SHP77 (cell line): ENCODE measurements at places on chromosomes 2 and 18.

DNA sequence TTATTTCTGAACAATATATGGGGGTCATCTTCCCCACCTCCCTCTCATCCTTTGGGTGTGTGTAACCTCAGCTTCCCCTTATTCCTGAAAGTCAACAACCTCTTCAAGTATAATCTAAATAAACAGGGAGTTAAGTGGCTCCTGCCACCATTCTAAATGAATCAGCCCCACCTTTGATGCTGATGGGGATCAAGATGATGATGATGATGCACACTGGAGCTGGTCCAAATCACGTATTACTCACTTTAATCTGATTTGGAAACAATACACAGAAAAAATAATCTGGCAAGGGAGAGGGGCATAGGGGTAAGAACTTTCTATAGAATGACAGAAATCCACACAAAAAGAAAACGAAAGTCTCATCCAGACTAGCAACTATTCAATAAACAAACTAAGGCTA, 7.1 kb downstream of the ACVR1 start:
- DNase-seq: no peak

- DNase-seq: no peak
Measured at GRCh38 chr18:57587098-57587661, 678 bp upstream of the FECH start.

GRCh38 chr2:45724335-45724734, 72.9 kb downstream of the PRKCE start:
- no peak for DNase-seq

DNA sequence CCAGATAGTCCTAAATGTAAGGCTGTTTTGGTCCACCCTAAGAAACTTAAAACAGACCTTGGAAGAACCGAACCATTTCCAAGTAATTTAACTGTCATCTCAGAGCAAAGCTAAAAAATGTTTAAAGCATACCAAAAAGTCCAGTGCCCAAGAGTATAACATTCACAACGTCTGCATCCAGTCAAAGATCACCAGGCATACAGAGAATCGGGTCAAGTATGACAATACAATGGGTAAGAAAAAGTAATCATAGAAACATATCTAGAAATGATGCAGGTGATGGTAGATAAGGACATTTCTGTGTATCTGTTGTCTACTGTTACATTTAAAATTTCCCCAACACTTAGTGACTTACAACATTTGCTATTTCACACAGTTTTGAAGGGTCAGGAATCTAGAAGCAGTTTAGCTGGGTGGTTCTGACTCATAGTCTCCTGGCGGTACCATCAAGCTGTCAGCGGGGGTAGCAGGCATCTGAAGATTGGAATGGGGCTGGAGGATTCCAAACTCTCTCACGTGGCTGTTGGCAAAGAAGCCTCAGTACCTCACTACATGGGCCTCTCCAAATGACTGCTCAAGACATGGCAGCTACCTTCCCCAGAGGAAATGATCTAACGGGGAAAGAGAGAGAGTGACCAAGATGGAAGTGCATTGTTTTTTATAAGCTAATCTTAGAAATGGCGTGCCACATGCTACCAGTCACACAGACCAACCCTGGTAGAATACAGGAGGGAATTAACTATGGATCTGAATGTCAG, 36.6 kb upstream of the DYNC2LI1 start:
- no peak for DNase-seq

DNA sequence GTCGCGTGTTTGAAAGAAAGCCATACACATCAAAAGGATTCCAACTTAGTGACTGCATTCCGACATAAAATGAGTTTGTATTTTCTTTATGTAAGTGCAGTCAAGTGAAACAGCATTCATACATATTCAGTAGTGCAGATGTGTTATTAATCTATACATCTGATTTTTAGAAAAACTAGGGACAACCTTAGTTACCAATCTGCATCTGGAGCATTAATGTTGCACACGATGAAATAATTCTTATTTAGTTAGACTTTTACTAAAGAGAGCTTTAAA, 1.9 kb downstream of the GORASP2 start:
- no peak for DNase-seq

- peak; percentile 9 for DNase-seq
Measured at GRCh38 chr2:183079139-183079775, 710 bp downstream of the DUSP19 start.

DNA sequence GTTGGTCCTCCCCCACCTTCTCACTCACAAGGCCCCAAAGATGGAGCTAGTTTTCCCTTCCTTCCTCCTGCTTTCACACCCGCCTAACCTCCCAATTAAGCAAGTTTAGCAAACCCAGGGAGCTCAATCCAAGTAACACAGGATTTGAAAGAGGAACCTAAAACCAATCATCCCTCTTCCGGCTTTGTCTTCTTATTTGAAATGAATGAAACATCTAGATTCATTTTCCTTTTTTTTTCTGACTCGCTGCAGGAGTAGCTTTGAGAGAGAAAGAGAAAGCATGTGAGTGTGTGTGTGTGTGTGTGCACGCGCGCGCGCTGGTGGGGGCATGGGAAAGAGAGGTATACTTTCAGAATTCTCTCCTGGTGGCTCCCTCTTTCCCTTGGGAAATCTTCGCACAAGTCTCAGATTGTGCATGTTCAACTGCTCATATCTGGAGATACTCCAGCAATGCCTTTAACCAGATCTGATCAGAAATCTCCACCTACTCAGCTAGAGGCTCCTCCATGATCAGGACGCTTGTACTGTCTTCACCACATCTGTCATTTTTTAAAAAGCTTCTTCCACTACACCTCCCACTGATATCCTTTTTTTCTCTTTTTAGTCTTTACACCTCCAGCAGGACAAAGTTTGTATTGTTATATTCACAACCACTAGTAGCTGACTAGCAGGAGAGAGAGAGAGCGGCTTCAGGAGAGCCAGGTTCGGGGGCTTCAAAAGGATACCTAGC, 1.7 kb downstream of the SLC8A1 start:
- no peak for DNase-seq

- no peak for DNase-seq
Measured at GRCh38 chr2:150624001-150624401, 136.5 kb upstream of the RND3 start.

DNA sequence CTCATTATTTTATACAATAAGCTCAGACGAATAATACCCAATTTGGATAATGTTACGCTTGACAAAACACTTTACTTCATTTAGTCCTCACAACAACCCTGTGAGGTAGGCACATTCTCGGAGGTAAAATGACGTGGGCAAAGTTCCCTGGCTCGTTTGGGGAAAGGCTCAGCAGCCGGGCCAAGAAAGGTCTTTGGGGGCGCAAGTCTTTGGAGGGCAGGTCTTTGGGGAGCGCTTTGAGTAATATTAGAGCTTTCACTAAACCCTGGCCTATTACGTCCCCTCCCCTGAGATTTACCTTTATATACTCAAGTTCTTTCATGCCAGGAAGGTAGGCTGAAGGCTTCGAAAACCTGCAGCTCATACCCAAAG, 427 bp downstream of the RBKS start:
- DNase-seq: no peak

GRCh38 chr2:128306081-128306930, 12.4 kb downstream of the HS6ST1 start:
- DNase-seq: peak; percentile 93

GRCh38 chr2:199851501-199851810, 464 bp upstream of the FTCDNL1 start:
- no peak for DNase-seq

DNA sequence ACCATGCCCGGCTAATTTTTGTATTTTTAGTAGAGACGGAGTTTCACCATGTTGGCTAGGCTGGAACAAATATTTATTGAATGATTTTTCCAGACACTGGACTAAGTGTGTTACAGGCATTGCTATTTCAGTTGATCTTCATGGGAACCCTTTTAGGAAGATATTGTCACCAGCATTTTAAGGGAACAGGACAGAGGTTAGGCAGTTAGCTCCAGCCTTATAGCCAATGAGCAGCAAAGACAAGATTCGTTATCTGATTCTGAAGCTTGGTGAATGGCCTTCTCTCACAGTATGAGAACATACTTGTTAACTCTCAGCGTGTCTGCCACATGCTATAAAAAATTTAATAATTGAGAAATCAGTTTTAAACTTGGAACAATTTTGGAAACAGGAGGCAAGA, 73.4 kb downstream of the SOCS6 start:
- no peak for DNase-seq

DNA sequence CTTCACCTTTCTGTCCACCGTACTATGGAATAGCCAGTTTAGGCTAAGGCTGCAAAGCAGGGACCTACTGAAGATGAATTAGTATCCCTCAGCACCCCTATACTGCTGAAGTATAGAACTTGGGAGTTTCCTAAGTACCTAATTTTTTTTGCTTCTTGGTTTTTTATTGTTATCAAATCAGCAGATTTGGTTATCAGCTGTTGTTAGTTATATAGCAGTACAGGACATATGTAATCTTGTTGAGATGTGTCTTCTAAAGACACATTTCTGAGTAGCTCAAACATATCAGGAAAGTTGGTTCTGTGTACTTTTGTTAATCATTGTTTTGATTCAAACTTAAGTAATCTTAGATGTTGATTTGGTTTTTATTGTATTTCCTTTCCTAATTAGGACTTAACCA, 5.2 kb downstream of the MYL12A start:
- no peak for DNase-seq

DNA sequence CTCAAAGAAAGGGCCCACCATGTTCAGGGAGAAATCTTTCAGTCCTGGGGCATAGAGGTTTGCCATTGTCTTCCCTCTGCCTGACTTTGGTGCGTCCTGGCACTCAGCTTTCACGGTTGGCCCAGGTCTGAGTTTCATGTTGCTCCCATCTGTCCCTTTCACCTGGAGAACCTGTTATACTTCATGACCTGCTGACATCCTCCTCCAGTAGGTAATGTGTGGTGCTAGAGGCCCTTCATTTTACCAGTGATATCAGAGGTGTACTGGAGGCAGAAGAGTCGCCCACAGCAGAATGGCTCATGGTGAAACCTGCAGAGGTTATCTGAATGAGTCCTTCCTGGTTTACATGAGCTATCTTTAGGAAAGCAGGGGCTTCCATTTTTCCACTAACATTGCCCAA, 128.8 kb upstream of the DLX2 start:
- no peak for DNase-seq

DNA sequence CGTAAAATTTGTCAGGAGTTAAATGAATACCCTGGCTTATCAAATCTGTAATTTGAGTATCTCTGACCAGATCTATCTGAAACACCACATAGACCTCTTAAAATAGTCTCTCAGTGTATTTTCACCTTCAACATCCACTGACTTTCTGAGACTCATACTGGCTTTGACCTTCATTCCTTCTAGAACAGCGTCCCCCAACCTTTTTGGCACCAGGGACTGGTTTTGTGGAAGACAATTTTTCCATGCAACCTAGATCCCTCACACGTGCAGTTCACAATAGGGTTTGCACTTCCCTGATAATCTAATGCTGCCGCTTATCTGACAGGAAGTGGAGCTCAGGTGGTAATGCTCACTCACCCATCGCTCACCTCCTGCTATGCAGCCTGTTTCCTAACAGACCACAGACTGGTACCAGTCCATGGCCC, 3.2 kb downstream of the NBAS start:
- DNase-seq: no peak

GRCh38 chr2:2547451-2547850, 216.4 kb upstream of the MYT1L start:
- no peak for DNase-seq

DNA sequence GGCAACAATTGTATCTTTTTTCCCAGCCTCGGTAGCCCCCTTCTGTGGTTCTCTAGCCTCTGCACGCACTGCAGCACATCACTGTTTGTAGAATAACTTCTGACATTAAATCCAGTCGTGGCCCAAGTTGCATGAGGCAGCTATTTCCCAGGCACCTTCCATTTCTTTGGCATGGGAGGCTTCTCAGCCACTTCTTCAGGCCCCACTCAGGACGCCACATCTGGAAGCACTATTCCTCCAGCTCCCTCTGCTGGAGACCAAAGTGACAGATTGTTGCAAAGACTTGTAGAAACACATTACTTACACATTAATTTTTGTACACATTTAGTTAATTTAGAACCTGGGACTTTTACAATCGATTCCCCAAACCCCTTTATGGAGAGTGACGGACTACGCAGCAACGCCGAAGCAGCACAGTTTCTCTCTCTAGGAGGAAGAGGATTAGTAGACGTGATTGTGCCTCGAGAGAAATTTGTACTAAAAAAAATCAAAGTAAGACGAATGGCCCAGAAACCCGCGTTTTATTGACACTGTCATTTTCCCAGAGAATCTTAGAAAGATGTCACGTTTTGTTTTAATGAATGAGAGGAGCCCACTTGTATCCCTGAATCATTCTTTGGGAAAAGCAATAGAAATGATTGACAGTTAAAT, 57.8 kb upstream of the RGPD5 start:
- DNase-seq: peak; percentile 28

- DNase-seq: no peak
Measured at GRCh38 chr2:134453476-134453875, 199.6 kb downstream of the MGAT5 start.

DNA sequence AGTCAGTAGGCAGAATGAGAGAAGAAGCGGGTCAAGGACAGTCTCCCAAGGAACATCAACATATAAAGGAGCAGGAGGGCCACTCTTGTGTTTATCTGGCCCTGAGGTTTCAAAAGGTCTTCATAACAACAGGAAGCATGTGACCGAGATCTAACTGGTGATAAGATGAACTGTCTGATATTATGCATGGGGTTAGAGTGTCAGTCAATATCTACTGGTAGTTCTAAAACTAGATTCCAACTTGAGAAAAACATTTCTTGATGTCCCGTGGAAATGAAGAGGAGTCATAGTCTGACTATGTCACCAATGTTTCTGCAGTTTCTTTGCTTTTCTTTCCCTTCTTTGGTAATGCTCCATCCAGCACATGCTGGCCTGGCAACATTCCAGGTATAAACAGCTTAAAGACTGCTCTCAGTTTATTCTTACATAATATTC, 77.5 kb upstream of the ITPRID2 start:
- no peak for DNase-seq

GRCh38 chr2:109632158-109632789, 18.1 kb downstream of the SOWAHC start:
- DNase-seq: no peak

- no peak for DNase-seq
Measured at GRCh38 chr2:62539606-62540407, 33.8 kb upstream of the TMEM17 start.

GRCh38 chr2:17620280-17620679, 79.8 kb downstream of the VSNL1 start:
- DNase-seq: no peak

GRCh38 chr18:54205959-54206358, 18.5 kb downstream of the MBD2 start:
- DNase-seq: no peak

- no peak for DNase-seq
Measured at GRCh38 chr2:29583104-29583503, 338.3 kb downstream of the ALK start.

GRCh38 chr18:79647307-79647706, 32.3 kb upstream of the CTDP1 start:
- DNase-seq: no peak

DNA sequence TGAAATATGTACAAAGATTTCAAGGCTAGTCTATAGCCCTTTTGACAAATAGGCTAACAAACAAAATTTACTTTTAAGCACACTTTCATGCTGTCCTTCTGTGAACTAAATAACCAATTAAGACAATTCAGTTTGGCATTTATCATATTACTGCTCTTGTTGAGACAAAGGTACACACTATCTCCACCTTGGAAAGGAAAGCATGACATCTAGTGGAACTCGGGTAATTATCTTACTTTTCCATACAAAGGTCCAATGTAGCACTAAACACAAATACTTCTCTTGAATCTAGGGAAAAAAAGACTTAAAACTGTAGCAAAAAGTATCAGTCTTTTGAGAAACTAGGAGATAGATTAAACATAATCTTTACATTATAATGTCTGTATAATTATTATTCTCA, 125.0 kb upstream of the CD226 start:
- DNase-seq: peak; percentile 52
